ENCODE measurements at places on chromosomes 12 and 14.

- DNase-seq: peak; percentile 57
Measured at GRCh38 chr14:22882529-22883172, 371 bp upstream of the REM2 start.

GRCh38 chr14:76125511-76125910, 26.2 kb upstream of the GPATCH2L start:
- no peak for DNase-seq

DNA sequence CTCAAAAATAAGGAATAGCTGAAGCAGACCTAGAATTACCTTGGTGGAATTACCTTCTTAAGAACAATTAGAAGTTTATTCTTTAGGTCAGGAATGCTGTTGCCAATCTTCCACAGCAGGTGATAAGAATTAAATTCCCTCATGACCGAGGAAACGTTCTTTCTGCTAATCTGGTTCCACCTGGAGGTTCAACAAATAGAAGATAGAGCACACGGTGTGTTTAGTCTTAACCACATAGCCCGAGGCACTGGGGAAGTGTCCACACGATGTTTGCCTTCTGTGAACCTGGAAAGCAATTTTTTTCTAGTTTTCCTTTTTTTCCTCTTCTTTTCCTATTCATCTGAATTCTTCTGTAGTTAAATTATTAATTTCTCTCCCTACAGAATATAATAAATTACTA, 906.9 kb downstream of the NRXN3 start:
- no peak for DNase-seq

DNA sequence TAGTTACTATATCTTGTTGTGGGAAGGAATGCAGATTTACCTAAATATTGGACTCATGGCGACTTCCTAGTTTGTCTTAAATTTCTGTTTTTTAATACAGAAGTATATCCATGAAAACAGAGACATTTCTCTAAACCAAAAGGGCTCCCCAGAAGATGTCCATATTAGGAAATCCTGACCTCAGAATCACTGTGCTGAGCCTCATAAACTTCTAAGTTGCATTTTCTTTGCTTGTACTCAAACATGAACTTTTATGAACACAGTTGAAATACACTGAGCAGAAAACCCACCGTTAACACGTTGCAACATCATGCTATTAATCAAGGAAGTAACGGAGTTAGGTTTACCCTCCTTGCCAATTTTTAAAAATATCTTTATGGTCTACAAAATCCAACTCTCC, 42.9 kb upstream of the NR2C1 start:
- DNase-seq: no peak

DNA sequence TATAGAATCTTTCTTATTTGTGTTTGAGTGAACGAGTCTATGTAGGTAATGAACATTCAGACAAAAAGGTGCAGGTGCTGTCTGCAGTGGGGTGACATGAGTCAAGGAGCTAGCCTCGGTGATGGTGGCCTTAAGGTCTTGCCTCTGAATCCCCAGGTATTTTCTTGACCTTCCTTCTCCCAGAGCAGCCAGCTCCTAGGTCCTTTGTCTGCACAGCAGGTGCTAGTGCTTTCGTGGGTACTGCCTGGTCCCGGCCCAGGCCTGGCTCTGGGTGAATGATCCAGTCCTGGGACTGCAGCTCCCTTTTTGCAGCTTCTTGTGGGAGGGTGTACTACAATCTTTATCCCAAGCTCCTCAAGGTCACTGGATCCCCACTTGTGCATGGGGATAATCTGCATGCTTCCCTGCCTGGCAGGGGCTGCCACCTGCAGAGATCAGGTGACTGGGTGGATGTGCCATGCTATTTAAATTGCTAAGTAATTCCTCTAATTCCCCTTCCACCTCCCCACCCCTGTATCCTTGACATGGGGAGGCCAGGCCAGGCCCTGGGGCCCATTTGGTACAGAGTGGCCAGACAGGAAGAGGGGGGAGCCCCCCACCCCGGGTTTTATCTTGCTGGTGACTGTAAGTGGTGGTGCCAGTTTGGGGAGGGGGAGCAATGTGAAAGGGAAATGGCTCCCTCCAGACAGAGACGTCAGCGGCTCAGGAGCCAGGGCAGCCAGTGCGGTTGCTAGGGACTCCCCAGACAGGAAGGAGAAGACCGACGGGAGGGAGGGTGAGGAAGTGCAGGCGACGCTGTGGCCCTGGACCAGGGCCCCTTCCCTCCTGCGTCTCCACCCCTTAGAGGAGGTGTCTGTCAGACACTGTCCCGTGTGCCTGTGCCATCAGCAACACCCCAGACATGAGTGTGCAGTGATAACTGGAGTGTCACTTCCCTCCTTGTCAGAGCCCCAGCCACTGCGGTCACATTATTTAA, 6.7 kb downstream of the VASH1 start:
- DNase-seq: peak; percentile 86

DNA sequence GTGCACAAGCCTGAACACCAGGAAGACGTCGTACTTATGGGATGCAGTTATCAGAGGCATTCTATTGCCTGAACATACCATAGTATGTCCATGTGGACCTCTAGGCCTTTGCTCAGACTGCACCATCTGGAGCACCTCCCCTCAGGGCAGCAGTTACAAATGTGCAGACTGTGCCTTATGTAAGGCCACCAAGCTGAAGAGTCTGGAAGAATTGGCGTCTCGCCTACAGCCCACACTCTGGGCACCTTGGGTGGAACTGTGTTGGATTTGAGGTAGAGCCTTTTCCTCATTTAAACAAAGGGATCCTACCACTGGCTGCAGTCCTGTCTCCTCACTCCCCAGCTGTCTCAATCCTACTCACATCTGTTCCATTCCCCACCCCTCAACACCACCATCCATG, 204.3 kb upstream of the FRMD6 start:
- DNase-seq: no peak

DNA sequence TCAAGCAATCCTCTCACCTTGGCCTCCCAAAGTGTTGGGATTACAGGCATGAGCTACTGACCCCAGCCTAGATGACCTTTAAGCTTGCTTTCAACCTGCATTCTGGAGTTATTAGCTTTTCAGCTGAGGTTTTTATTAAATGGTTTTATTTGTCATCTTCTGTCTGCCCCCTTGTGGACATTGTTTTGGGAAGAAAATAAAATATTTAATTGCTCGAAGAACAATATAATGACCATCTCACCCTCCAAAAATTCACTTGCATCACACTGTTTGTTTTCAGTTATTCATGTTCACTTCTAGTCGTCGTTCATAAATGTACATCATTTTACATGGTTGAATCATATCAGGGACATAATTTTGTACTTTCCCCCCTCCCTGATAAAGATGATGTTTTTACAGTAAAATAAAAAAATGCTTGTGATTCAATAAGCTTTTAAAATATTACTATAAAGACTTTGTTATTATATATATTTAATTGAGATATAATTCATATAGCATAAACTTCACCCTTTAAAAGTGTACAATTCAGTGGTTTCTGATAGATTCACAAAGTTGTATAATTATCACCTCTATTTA, 10.1 kb upstream of the SPATS2 start:
- peak; percentile 28 for DNase-seq

GRCh38 chr14:85118274-85118673, 411.7 kb upstream of the FLRT2 start:
- no peak for DNase-seq

GRCh38 chr12:27958675-27959074, 13.9 kb downstream of the PTHLH start:
- DNase-seq: no peak

- DNase-seq: no peak
Measured at GRCh38 chr14:35229792-35230089, 62.4 kb upstream of the PSMA6 start.

GRCh38 chr12:93133361-93133760, 204.3 kb upstream of the EEA1 start:
- DNase-seq: no peak

DNA sequence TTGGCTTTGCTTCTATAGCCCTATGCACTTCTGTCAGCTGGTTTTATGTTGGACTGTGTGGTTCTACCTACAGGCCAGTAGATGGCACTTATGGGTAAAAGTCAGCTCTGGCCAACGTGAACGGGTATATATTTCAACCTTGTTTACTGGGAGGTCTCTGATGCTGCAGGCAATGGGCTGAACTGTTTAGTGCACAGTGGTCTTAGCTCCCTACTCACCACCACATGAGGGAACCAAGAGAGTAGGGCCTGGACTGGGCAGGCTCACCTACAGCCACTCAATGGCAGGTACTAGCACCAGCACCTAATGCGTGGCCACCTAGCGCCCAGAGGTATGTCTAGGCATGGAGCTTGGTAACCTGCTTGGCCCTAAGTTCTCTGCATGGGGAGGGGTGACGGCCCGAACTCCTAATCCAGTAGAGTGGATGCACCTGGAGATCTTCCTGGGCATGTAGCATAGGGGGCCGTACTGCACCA, 481.8 kb downstream of the TMEM117 start:
- DNase-seq: peak; percentile 7

DNA sequence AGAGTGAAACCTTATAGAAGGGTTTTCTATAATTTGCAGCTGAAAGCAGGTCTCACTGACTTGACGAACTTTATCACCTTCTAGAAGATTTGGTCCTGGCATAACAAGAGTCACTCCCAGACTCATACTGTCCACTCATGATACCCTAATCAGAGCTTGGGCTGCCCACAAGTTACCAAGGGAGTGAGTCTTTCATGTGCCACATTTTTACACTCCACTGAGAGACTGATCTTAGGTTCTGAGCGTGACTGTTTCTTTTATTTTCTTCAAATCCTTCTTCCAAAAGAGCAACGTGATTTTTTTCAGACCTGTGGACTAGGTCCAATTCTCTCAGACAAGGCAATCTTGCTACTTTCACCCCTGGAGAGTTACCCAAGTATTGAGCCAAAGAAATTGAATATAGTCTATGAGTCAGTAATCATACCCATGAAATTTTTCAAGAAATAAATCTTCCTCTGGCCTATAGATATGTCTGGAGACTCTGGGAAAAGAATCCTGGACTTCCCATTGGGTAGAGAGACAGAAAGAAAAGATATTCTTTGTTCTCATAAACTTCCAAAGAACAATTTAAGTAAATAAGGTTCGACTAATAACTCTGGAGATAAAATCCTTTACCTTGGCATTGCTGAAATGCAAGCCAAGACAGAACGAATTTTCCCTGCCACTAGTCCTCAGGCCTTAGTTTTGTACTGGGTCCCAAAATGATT, 26.9 kb downstream of the SIX1 start:
- no peak for DNase-seq

DNA sequence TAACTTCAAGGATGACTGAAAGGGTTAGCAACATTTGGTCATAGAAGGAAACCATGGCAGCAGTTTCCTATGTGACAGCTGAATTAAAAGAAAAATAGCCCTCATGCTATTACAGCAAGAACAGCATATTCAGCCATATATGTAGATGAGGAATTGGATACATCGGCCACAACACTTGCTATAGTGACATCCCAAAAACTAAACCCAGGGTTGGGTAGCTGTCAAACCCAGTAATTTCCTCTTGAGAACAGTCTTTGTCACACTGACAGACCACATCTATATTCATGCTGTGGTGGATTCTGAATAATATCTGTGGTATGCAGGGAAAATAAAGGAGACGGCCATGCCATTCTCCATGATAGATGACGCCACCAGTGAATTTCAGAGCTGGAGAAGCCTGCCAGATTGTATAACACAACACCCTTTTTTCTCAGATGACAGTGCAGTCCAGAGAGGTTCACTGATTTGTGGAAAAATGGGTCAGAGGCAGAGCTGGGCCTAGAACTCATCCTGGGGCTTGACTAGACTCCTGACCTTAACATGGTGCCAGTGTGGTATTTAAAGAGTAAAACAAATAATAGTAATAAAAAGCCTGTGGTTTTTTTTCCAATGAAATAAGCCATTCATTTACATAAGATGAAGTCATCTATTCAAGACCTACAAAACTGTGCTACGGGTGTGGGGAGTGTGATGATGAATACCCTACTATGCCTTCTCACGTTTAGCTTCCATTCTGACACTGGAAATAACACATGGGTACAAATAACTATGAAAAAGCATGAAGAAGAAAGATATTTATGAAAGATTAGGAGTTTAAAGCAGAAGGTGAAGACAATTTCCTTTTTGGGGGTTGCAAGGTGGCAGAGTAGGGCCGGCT, 32.3 kb downstream of the EFCAB11 start:
- DNase-seq: no peak

- no peak for DNase-seq
Measured at GRCh38 chr14:29821661-29822429, 105.8 kb downstream of the PRKD1 start.

GRCh38 chr12:47299586-47299985, 219.8 kb upstream of the AMIGO2 start:
- no peak for DNase-seq

DNA sequence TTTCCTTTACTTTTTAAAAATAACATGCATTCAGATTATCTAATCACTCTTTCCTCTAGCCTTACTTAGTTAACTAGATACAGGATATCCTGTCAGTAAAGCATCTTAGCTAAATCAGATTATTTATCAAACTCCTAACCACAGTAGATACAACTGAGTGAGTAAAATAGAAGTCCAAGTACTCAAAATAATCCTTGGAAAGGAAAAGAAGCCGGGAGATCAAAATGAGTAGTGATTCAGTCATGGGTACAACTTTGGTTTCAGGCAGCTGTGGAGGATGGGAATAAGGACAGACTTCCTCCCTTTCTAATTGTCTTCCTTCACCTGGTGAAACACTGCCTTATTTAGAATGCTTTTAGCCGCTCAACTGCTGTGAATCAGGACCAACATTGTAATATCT, 29.4 kb downstream of the GNG2 start:
- no peak for DNase-seq
